Stimulated activated CD4-positive, alpha-beta T cell treated with anti-CD3 and anti-CD28 coated beads, Interleukin-1b, Interleukin-23, amount 100 ng/mL, for 1 hour (primary cell): ENCODE measurements at places on chromosomes 3 and 15.

- no peak for DNase-seq
Observed at GRCh38 chr15:73996267-73996666, 1.8 kb downstream of the PML start.

DNA sequence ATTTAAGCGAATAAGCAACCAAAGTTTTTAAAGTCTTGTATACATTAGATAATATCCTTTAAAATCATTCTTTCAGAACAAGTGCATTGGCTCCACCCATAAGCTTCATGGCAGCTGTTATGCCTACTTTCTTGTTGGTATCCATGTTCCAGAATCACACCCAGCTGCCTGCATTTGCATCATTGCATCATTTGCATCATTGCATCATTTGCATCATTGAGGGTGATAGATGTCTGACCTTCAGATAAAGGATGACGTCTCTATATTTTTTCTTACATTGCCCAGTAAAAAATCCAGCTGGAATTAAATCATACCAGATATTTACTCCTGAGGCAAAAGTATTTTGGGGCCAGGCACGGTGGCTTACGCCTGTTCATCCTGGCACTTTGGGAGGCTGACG lies 42.3 kb downstream of the SLC12A1 start:
- DNase-seq, result no peak

- no peak for DNase-seq
Observed at GRCh38 chr3:57206423-57206822, 6.6 kb upstream of the HESX1 start.

DNA sequence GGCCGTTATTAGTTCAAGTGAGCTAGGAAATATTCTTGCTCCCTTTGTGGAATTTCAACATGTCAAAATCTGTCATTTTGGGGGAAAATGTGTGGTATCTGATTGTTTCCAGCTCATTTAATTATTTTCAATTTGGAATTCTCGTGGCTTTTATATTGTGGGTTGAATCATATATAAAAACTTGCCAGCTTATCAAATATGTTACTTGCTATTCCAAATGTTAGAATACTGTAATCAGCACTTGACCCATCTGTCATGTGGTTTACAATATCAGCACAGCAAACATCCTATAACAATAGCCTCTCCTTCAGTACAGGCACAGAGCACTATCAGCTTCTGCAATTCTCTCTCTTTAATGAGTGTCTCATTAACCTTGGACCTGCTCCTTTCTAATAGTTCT lies 130.2 kb upstream of the FEZF2 start:
- no peak for DNase-seq

DNA sequence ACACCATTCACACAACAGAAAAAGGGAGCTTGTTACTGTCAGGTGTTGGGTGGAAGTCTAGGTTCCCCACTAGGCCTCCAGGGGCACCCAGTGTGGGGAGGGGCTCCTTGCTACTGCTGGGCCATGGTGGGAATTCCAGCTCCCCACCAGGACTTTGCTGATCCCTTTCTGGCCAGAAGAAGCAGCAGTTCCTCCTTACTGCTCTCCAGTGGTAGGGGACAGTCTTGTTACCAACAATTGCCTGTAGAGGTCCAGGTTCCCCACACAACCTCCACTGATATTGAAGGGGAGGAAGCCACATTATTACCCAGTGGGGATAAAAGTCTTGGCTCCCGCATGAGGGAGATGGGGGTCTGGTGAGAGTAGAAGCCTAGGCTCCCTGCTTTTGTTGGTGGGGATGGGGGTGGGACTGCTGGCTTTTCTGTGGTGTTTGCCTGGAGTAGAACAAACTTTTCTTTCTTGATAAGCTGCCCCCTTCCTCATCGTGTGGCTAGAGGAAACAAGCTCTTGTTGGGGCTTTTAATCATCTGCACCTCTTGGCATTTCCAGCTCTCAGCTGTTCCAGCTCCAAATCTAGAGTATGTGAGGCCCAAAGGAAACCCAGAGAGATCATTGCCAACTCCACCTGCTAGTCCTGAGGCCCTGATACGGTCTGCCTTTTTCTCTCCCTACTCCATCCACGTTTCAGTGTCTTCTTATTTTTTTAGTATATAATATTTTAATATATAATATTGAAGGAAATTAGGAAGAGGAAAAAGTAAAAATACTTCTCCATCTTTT lies 824.2 kb downstream of the AGBL1 start:
- DNase-seq, result no peak

GRCh38 chr3:15753056-15753710 lies 44.6 kb downstream of the ANKRD28 start:
- no peak for DNase-seq

DNA sequence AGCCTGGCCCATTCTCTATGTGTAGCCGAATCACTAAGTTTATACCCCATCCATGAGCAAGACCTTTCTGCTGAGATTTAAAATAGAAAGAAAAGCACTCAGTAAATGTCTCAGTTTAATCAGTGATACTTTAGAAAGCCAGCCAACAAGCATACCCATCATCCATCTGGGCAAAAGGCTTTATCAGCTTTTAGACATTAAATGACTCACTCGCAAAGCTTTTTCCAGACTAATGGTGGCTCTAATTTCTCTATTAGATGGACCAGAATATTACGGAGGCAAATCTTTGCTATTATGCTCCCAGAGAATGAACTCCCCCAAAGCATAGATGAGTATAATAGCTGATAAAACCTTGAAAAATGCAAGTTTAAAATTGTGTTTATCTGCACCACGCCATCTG lies 727.8 kb downstream of the GBE1 start:
- DNase-seq, result no peak

DNA sequence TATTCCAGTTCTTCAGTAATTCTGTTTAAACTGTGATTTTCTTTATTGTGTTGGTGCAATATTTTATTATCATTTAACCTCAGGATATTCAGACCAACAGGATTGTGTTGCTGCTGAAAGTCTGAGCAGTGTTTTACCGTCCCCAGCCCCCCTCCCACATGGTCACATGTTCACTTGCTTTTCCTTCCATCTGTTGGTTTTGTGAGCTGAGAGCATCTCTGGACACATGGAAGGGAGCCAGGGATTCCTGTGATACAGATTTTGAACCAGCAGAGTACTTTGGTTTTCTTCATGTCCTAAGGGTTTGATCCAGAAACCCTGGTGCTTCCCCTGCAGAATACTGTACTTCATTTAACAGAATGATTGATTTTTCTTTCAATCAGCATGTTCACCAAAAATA lies 11.9 kb downstream of the ARRDC4 start:
- no peak for DNase-seq

- DNase-seq, result no peak
Observed at GRCh38 chr3:180176059-180176458, 139.3 kb upstream of the PEX5L start.

DNA sequence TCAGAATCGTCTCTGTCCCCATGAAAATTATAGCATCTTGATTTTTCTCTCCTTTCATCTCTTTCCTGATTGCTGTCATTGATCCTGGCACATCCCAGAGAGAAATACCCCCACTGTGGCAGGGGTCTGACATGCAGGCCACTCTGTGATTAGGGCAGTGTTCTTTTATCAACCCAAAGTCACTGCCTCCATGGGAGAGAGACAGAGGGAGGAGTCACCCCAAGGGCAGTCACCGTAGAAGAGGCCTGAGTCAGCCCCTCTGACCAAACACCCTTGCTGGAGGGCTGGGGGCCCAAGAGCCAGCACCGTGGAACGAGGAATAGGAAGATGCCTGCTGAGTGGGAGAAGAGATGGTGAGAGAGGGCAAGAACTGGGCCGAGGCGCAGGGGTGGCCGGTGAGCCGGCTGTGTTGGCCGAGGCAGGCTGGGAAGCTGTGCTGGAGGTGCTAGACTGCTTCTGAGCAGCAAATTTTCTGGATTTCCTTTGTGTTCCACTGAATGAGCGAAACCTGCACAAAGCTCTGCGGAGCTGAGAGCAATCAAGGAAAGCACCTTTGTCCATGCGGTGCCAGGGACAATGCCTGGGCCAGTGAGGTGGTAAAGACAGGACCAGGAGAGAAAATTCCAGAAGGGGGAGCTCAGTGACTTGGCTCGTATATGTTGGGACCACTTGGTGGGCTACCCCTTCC lies 103.8 kb downstream of the ADCY5 start:
- no peak for DNase-seq
